Activated CD4-positive, alpha-beta T cell treated with anti-CD3 and anti-CD28 coated beads for 24 hours (primary cell): ENCODE measurements at places on chromosomes 7 and 10.

- no peak for DNase-seq
These were observed 505.8 kb downstream of the GPAM start for GRCh38 chr10:111677759-111678158.

GRCh38 chr10:85992324-85992723 lies 374.3 kb downstream of the GRID1 start:
- no peak for DNase-seq

GRCh38 chr7:121041516-121042148 lies 53.1 kb downstream of the CPED1 start:
- no peak for DNase-seq

DNA sequence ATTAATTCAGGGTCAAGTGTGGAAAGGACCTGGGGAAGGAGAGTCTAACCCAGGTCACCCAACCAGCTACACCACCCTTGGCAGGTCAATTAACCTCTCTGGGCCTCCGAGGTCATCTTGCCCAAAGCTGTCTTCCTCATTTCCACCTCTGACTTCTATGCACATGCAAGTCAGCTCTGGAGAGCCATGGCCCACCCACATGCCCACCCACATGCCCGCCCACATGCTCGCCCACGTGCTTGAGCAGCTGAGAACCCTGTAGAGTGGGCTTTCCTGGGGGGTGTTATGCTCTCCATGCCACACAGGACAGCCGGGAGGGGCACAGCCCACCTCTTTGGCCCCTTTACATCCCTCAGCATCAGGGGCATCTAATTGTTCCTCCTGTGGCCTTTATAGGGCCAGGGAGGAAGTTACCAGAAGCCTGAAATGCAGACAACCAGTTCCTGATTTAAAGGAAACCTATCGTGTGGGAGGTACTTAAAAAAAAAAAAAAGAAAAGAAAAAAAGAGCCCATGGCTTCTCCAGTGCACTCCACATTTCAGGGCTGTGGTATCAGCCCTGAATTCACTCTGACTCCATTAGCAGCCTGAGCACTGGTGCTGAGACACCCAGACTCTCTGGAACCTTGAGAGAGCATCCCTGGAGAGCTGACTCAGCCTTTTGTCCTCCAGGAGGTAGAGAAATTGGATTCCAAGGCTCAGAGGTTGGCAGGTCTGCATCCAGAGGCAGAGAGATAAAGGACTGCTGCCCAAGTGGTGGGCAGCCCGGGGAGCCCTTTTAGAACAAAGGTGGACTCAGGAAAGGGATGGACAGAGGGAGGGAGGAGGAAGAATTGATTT lies 176.2 kb upstream of the ZMIZ1 start:
- no peak for DNase-seq

DNA sequence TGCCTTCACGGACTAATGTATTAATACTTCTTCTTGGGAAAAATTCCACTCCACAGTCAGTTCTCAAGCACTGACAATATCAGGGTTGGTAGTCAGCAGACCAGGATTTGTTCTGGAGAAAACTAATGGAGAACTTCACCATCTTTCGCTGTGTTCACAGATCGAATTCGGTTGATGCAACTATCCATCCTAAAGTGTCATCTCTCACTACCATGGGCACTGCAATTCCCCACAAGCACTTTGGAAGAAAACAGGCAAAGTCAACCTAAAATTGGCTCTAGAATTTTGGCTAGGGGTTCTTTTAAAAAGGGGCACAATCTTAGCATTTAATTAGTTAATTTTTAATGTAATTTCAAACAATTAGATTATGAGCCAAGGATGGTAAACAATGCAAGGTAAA lies 164.4 kb downstream of the HGF start:
- DNase-seq = no peak

DNA sequence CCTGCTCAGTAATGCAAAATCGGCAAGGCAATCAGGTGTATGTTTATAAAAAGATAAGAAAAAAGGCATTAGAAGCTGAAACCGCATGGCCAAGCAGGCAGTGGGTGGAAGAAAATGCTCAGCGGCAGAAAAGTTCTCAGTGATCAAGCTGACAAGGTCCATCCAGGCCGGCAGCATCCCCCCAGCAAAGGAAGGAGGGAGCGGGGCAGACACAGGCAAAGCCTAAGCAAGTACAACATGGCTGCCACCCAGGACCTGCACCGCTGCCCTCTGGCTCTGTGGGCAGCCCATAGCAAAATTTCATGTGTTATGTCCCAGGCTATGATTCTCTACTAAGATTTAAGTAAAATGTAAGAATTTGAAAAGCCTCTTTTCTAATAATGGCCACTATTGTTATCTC lies 45.4 kb downstream of the MRPS24 start:
- DNase-seq = no peak

DNA sequence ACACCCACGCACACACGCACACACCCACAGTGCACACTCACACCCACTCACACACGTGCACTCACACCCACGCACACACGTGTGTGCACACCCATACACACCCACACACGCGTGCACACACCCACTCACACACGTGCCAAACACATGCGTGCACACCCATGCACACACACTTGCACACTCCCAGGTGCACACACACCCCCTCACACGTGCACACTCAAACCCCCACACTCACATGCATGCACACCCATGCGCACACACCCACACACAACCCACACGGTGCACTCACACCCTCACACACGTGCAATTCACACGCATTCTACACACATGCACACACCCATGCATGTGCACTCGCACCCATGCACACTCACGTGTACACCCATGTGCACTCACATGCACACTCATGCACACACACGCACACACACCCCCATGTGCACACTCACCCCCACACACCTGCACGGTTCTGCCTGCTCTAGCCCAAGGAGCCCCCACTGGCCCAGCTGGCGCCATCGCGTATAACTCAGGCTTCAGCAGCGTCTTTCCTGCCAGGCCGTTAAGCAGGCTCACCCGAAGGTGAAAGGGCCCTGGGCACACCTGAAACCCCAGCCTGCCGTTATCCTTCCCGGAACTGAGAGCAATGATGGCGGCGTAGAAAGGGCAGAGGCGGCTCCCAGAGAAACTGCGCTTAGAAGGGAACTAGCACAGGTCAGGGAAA lies 63.9 kb upstream of the PDGFA start:
- no peak for DNase-seq

GRCh38 chr10:65548001-65548400 lies 1377.8 kb upstream of the LRRTM3 start:
- no peak for DNase-seq

DNA sequence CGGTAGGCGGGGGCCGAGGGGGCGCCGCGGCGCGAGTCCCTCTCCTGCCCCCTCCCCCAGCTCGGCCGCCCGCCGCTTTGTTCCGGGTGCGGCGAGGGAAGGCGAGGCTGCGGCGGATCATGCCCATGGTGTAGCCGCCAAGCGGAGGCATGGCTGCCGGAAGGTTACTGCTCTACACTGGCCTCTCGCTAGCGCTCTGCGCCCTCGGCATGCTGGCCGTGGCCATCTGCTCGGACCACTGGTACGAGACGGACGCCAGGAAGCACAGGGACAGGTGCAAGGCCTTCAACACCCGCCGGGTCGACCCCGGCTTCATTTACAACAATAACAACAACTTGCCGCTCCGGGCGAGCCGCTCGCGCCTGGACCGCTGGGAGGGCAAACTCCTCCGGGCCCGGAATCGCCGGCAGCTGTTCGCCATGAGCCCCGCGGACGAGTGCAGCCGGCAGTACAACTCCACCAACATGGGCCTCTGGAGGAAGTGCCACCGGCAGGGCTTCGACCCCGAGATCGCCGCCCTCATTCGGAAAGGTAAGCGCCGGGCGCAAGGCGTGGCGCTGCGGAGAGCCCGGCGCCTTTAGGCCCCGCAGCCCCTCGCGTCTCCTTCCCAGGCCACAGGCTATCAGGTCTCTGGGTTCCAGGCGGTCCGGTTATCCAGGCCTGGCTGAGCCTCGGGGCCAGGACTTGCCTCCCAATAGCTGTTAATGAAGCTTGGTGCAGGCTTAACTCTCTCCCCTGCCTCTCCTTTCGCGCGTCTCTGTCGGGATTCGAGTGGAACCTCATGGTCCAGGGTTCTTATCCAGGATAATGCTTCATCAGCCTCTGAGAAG lies 513 bp downstream of the TMEM178B start:
- no peak for DNase-seq

- DNase-seq = no peak
These were observed 181.3 kb downstream of the RPS24 start for GRCh38 chr10:78214955-78215354.

DNA sequence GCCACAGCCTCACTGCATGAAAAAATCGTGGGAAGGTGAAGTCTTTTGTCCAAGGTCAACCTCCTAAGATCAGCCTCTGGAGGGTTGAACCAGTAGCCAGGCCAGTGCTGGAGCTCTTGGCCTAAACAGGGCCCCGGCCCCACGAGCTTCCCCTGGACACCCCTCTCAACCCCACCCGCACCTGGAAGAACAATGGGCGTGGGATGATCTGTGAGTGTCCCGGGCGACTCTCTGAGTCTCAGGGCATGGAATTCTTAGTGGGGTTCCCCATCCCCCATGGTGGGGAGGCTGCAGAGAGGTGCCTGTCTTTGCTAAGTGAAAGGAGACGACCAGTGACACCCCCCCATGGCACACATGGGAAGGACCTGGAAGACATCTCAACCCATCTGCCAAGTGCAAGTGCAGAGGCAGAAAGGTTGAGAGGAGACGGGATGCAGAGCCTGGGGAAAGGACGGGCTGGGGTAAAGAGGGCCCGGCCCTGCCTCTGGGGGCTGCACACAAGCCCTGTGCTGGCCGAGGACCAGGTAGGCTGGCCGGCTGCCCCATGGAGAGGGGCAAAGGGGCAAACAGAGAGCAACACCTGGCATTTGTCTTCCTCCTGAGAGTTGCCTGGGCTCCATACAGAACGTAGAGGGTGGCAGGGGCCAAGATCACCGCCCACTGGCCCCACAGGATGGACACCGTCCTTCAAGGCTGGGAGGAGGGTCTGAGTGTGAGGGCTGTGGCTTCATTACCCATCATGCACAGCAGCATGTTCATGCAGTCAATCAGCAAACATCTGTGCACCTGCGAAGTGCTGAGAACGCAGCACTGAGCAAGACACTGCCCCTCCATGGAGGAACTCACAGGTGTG lies 163.0 kb upstream of the PPP2R2D start:
- no peak for DNase-seq

GRCh38 chr10:131546086-131546810 lies 234.7 kb upstream of the TCERG1L start:
- DNase-seq = no peak

DNA sequence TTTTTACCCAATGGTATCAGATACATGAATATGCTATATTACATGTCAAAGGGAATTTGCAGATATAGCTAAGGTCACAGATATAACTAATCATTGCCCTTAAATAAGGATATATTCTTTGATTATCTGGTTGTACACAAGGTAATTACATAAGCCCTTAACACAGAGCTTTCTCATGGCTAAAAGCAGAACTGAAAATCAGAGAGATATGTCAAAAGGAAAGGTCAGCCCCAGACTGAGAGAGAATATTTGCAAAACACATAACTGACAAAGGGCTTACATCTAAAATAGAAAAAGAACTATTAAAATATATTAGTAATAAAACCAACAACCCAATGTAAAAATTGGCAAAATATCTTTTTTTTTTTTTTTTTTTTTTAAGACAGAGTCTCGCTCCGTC lies 1029.5 kb upstream of the LRRN3 start:
- no peak for DNase-seq

DNA sequence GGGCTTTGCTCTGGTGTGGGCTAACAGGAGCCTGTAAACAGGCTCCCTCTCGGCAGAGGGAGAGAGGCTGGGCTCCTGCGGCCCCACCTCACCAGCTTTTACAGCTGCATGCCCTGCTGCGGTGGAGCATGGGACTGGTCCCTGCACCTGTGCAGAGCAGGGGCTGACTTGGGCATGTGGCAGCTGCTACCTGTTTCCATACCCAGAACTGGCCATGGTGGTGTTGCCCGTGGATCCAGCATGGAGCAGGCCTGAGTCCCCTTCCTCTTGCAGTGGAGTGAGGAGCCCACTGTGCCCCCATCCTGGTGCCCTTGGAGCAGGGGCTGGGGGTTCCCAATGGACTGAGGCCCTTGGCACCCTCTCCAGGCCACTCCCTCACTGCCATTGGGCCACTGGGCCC lies 91.9 kb upstream of the MGMT start:
- DNase-seq = no peak

- no peak for DNase-seq
These were observed 14.0 kb downstream of the NOM1 start for GRCh38 chr7:156963472-156963871.

GRCh38 chr7:23530405-23530804 lies 1.4 kb downstream of the TRA2A start:
- DNase-seq = no peak

GRCh38 chr10:90111671-90112070 lies 410.3 kb downstream of the KIF20B start:
- no peak for DNase-seq

DNA sequence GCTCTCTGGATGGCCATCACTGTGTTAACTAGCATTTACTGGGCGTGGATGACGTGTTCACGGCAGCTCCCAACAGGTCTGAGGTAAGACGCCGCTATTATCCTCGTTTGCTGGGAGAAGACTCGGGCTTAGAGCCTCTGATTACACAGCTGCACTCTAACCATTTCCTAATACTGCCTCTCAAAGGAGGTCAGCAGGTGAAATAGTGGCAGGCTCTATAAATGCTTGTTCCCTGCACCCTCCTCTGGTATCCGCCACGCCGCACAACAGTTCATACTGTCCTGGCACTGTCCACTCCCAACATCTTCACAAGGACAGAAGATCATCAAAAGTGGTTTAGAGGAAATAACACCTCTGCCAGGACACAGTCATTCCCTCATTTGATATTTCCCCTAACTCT lies 28.3 kb downstream of the HIPK2 start:
- no peak for DNase-seq

GRCh38 chr10:101284101-101284743 lies 55.0 kb upstream of the LBX1 start:
- DNase-seq = no peak

DNA sequence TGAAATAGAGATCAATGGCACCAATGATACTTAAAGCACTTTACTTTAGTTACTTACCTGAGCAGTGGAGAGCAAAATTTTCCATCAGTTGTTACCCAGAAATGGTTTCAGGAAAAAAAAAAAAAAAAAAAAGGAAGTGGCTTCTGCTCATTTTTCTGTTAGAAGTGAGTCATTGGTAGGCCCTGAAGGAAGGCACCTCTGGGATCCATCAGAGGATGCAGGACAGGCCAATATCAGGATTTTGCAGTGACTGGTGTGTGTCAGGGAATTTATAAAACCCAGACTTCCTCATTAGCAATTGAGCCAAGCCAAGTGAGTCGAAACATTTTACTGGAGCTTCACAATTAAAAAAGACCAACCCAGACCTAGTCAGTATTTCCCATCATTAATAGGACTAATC lies 2.3 kb upstream of the SMIM30 start:
- DNase-seq = no peak

- peak; percentile 37 for DNase-seq
These were observed 67.6 kb upstream of the DDC start for GRCh38 chr7:50632561-50633413.

GRCh38 chr7:128259131-128260061 lies 18.3 kb downstream of the LEP start:
- DNase-seq = no peak

DNA sequence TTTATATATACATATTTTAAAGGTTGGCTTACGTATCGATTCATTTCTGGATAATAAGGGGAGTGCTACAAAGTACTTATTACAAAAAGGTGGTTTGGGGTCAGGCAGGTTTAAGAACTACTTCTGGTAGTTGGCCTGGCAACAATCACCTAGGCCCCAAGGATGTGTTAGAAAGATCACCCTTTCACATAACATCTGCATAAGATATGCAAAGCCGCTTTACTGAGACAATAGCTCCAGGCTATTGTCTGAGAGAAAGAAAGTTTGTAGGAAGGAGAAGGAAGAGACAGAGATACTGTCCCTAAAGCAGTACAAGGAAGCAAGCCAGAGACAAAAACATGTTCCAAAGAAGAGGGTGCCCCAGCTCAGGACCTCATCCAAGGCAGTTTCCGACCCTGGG lies 6.2 kb downstream of the PAXIP1 start:
- DNase-seq = no peak
